CD4-positive, alpha-beta T cell (primary cell): ENCODE measurements at places on chromosomes 3 and 15. TPM values are rescaled to one million over a fixed set of nuclear protein-coding genes. Genes with fewer than 3 reads are reported as not detected.
A peak's percentile ranks its signal among the peaks of the same experiment; 100 is the strongest.

The APOD gene
- not detected for total RNA-seq

DNA sequence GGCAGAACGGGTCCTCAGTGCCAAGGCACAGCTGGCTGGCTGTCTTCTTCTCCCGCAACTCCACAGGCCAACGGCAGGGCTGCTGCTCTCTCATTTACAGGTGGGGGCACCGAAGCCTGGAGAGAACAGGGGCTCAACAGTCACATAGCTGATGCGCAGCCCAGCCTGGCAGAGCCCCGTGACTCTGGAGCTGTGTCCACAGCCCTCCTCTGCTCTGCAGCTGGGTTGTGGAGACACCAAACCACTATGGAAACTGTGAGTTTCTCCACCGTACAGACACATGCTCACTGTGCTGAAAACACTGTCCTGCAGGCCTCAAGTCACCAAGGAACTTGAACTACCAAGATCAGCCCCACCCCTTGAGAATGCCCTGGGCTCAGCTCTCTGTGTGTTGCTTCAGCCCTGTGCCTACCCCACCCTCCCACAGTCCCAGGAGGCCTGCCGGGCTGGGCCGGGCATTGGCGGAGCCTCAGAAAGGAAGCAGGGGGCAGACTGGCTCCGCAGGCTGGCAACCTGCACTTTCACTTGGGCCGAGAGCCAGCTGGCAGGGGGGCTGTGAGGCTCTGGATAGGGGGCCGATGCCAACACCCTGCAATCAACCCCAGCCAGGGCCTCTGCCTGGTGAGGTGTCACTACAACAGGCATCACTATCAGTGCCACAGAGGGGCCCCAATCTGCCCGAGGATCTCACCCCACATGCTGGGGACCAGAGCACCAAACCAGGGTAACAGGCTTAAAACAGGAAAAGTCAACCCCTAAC, 113.7 kb upstream of the RPL32 start:
- DNase-seq, result peak; percentile 23

DNA sequence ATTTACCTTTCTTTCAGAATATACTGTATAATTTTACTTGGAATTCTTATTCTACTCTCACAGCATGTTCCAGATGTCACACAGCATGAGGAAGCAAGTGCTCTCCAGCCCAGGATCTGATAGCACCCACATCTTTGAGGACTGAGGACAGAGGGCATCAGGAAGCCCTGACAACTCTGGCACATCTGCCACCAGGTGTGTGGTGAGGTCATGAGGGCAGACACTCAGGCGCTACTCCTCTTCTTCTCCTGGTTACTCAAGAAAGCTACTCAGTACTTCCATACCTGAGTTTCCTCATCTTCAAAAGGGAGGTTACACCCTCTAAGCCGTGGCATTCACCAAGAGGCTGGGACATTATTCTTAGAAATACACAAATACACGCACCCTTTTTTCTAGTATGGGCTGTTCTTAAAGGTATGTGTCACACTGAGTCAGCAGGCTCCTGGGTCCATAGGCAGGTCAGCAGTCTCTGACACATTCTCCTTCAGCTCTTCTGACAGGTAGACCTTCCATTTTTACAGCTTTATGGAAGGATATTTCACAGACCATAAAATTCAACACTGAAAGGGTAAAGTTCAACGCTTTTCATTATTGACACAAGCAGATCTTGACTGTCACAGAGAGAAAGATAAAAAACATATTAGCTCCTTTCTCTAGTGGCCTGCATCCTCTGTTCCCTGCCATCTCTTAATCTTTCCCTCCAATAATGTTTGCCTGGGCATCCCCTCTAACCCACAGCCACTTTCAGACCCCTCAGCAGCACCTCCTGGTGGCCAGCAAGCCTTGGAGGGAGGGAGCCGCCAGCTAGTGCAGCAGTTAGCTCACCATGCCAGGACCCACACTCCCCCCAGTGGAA, 103.2 kb upstream of the TJP1 start:
- no peak for DNase-seq

DNA sequence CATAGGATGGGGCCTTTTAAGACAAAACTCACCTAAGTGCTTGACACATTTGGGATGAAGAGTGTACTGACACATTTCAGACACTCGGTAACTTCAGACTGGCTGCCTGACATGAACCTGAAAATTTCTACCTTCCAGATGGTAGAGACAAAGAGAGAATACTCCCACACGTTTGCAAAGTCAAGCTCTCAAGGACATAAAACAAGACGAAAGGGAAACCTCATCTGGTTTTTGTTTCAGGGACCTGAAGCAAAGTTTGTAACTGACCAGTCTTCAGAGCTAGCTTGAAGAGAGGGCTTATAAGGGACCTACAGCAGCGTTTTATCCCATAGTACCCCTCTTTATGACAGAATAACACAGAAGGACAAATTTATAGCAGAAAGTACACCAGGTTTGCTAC, 41.9 kb downstream of the ZNF621 start:
- DNase-seq, result no peak

DNA sequence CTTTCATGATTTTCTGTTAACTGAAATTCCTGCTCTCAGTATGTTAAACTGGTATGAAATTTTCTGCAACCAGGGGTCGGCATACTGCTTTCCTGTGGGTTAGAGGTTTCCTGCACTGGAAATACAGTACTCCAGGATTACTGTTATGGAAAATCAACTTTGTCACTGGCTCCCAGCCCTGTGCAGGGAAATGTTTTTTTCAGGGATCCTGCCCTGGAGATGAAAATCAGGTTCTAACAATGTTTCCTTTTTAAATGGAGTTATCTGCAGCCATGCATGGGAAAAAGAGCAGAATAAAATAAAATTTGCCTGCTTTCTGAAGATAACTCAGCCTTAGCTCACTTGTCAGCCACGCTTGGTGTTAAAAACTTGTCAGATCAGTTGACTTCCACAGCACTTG, 220.4 kb downstream of the IL5RA start:
- no peak for DNase-seq

GRCh38 chr3:175502155-175502554, 643.0 kb downstream of the NAALADL2 start:
- DNase-seq, result no peak

- no peak for DNase-seq
These were observed 289.6 kb upstream of the LRRN1 start for GRCh38 chr3:3509665-3510064.
